ENCODE measurements at places on chromosomes 4 and X.

DNA sequence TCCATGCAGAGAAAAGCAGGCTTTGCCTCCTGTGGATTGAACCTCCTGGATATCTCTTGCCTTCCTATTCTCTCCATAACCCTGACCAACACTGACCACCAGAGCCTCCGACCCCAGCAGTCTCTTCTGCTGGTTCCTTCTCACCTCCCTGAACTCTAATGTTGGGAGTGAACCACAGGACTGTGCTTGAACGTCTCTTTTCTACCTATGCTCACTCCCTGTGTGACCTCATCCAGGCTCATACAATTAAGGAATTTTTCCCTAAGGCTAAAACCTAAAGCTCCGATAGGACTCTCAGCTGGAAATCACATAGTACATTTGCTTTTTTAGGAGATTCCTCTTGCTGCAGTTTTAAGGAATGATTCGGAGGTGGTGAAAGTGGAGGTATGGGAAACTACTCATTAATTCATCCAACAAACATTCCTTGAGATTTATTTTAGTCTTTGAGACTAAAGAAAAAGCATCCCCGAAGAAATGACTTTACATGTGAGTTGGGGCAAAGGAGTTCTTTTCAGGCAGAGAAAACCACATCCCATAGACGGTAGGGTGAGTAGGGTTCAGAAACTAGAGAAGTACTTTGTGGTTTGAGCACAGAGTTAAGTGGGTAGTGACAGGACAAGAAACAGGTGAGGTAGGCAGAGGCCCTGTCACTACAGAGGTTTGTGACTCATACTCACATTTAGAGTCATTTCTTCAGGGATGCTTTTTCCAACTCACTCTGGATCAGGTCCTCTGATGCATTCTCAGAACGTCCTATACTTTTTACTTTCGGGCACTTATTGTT is 30.8 kb downstream of the NDNF start:
- no peak for DNase-seq

DNA sequence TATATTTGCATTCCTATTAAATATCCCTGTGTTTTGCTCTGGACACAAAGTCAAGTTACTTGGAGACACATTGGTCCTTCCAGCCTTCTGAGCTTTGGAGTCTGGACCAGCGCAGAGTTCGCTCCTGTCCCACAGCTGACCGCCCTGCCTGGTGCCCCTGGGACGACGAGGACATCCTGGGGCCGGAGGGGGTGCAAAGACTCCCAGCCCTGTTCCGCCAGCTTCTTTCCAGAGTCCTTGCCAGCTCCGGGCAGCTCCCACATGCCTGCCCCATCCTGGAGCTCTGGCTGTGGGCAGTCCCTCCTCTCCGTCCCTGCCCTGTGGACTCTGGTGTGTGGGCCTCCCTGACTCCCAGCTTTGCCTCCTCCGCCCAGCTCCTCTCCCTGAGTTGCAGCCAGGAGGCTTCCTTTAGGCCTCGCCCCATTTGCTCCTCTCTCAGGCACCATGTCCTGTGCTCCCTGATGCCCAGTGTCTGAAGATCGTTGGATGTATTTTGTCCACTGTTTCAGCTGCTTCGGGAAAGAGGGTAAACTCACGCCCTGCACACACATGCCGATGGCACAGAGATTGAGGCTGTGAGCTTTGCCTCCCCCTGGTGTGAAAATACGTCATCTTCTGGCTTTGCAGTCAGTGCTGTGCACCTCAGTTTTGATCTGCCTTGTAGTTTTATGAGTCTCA is 4.9 kb upstream of the PCGF3 start:
- no peak for DNase-seq

- DNase-seq: no peak
Measured at GRCh38 chr4:78205591-78205990, 148.5 kb downstream of the FRAS1 start.

GRCh38 chrX:82320569-82320968 is 1118.7 kb downstream of the SH3BGRL start:
- DNase-seq: no peak

GRCh38 chrX:53088136-53088974 is 5.6 kb upstream of the KANTR start:
- DNase-seq: peak; percentile 86
